ENCODE measurements at places on chromosomes 2 and 18.

GRCh38 chr18:80042785-80043184 lies 8.6 kb downstream of the RBFA start:
- no peak for DNase-seq

DNA sequence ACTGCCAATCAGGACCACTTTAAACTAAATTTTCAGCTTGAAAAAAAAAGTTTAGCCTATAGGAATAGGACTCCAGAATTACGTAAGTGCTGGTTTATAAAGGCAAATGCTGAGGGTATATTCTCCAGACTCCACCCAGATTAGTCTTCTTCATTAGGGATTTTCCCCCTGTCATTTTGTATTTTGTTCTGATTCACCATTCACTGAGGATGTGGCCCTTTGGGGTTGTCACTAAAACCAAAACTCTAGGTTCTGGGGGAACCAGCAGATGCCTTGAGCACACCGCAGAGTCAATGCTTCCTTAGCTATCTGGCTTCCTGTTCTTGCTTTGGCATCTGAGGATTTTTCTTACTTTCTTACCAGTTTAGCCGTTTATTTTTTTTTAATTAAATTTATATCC lies 10.5 kb downstream of the SCYGR4 start:
- DNase-seq = no peak

DNA sequence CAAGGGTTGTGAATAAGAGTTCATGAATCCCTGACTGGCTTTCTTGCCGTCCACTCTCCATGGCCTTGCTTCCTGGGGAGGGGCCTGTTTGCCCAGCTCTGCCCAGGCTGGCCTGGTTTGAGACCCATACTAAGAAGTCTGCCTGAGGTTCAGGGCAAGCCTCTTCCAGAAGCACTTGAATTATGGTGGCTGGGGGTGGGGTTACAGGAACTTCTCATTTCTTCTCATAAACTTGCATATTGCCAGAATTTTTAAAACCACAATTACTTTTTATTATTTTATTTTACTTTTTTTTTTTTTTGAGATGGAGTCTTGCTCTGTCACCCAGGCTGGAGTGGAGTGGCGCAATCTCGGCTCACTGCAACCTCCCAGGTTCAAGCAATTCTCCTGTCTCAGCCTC lies 42.0 kb downstream of the GORASP2 start:
- DNase-seq = no peak

DNA sequence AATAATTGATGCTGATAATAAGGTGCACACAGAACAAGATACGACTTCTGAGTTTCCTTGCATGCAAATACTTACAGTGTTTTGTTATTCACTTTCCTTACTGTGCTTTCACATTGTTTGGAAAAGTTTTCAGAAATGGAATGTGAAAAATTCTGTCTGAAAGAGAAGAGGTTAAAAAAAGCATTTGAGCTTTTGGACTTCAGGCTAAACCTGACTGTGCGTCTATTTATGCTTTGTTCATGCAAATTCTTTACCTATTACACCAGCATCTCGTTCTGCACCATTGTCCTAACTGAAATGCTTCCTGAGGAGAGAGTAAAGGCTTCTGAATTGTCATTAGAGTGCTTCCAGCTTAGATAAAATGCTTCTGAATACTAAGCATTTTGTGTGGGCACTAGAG lies 61.4 kb downstream of the LHCGR start:
- no peak for DNase-seq
